Natural killer cell treated with Interleukin-12 subunit alpha and Interleukin-12 subunit beta and Interleukin-15 and Interleukin-18, amount 100 ng/mL, for 72 hours (primary cell): ENCODE measurements at places on chromosomes 2 and 18. TPM values are rescaled to one million over a fixed set of nuclear protein-coding genes. Genes with fewer than 3 reads are reported as not detected.

CDH7 gene
- total RNA-seq: not detected

EFR3B gene
- total RNA-seq: 3.2 TPM

DNA sequence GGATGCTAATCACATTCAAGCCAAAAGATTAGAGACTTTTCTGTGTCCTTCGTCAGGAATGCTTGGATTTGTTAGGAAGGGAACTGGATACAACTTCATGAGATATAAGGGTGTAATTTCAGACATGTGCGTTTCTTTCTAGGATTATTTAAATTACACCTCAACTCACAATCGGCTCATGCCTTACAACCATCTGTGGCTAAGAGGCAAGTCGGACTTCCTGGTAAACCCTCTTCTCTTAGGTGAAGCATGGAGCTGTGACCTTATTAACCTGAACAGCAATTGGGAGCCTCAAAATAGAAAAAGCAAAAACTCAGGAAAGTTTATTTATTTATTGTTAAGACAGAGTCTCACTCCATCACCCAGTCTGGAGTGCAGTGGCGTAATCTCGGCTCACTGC is 61.8 kb downstream of the SEMA4F start:
- no peak for DNase-seq

GRCh38 chr18:67845035-67845434 is 328.5 kb upstream of the DSEL start:
- DNase-seq: no peak

- no peak for DNase-seq
Observed at GRCh38 chr18:9823805-9824473, 61.8 kb upstream of the TXNDC2 start.

SCN1A gene
- total RNA-seq: not detected

GRCh38 chr18:10045296-10045891 is 131.6 kb downstream of the VAPA start:
- DNase-seq: no peak

GRCh38 chr2:2547451-2547850 is 216.4 kb upstream of the MYT1L start:
- no peak for DNase-seq

DNA sequence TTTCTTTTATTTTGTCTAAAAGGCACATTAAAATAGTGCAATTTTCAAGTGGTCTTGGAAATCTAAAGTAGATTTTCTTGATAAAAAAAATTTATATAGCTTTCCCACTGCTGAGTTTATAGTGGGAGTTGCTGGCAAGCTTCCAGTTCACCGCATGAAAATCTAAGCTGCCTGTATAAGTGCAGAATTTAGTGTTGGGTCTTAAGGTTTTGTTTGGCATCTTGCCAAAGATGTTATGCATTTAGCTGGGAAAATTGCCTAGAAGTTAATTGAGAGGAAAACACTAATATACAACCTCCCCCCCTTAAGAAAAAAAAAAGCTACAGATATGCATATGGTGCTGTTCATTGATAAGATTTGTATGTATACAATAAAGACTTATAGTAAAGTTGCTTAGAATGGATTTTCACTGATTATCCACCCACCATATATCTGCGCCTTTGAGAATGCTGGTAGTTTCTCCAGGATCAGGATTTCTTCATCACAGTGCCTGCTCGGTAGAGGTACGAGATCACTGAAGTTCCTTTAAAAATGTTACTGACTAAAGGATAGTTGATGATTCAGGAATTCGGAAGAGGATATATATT is 803.2 kb upstream of the POU3F3 start:
- DNase-seq: no peak

- DNase-seq: no peak
Observed at GRCh38 chr2:10076988-10077527, 3.2 kb downstream of the CYS1 start.

- no peak for DNase-seq
Observed at GRCh38 chr18:45102863-45103262, 422.2 kb downstream of the SETBP1 start.

DNA sequence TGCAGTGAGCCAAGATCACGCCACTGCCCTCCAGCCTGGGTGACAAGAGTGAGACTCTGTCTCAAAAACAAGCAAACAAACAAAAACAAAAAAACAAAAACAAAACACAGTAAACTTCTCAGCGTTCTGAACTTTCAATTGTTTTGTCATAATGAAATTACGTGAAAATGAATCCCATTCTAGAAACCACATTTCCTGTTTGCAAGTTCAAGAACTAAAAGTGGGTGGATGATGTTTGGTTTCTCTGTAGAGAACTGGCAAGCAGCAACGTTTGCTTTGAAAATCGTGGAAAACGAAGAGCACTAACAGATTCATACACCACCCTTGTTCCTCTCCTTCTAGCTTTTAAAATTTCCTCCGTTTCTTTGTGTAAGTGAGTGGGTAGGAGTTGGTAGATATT is 226.1 kb upstream of the LYPD1 start:
- DNase-seq: no peak

CNRIP1 gene
- not detected for total RNA-seq
